ENCODE measurements at places on chromosomes 7 and 10. TPM values are rescaled to one million over a fixed set of nuclear protein-coding genes. Genes with fewer than 3 reads are reported as not detected.

The MICU1 gene
- total RNA-seq = 40.3 TPM

The MRC1 gene
- 0.04 TPM for total RNA-seq

The SFRP4 gene
- total RNA-seq = not detected

The DPP6 gene
- total RNA-seq = not detected

The MET gene
- 158 TPM for total RNA-seq

The ANXA11 gene
- total RNA-seq = 88.2 TPM

The IFIT1B gene
- 0.78 TPM for total RNA-seq

The RPEL1 gene
- not detected for total RNA-seq

The NRCAM gene
- not detected for total RNA-seq

The FAM25C gene
- total RNA-seq = not detected

The AOAH gene
- not detected for total RNA-seq

The CNPY1 gene
- total RNA-seq = not detected

The FFAR4 gene
- total RNA-seq = not detected

The VSIR gene
- total RNA-seq = 1.8 TPM

The SLC29A3 gene
- 3.4 TPM for total RNA-seq

The C7orf57 gene
- not detected for total RNA-seq

The LLCFC1 gene
- not detected for total RNA-seq

The MINDY4 gene
- 1.5 TPM for total RNA-seq

The HECTD2 gene
- 0.22 TPM for total RNA-seq

The SORCS3 gene
- total RNA-seq = not detected

The ADAM22 gene
- total RNA-seq = 2.2 TPM

The CYP2C19 gene
- not detected for total RNA-seq

The MRLN gene
- total RNA-seq = not detected

The TIAL1 gene
- total RNA-seq = 120 TPM

The SPDYE9 gene
- total RNA-seq = not detected

The MNX1 gene
- 0.22 TPM for total RNA-seq

The GPRIN2 gene
- not detected for total RNA-seq

The PPIF gene
- 32.1 TPM for total RNA-seq

The GHRHR gene
- not detected for total RNA-seq

The DUSP5 gene
- total RNA-seq = 23.6 TPM

The NPC1L1 gene
- not detected for total RNA-seq
